ENCODE measurements at places on chromosomes 6 and 20.
A peak's percentile ranks its signal among the peaks of the same experiment; 100 is the strongest.

DNA sequence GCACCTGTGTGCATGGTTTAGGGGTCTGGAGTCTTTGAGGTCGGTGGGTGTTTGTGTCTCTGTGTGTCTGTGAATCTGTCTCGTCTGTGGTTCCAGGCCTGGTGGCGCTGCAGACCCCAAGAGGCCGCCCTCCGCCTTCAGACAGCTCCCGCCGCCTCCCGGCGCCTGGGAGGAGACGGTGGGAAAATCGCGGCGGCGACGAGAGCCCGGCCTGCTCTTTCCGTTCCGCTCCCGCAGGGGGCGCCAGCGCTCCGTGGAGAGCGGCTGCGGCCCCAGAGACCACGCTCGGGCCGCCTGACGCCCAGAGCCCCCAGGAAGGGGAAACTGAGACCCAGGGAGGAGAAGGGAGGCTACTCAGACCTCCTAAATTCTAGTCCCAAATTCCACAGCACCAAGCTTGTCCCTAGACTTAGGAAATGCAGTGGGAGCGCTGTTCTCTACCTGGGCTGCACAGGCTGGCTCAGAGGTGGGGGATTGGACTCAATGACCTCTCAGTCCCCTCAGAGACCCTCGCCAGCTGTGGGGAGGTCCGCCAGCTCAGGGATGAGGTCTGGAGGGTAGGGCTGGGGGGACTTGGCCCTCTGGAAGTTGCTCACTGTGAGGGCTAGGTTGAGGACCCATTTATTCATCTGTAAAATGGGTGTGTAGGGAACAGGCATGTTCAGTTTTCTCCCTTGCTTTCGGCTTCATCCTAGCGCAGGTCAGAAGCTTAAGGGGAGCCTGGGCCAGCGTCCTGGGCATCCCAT, 36.9 kb upstream of the BLCAP start:
- DNase-seq: no peak

GRCh38 chr6:53492860-53493634, 51.9 kb downstream of the GCLC start:
- peak; percentile 80 for DNase-seq

DNA sequence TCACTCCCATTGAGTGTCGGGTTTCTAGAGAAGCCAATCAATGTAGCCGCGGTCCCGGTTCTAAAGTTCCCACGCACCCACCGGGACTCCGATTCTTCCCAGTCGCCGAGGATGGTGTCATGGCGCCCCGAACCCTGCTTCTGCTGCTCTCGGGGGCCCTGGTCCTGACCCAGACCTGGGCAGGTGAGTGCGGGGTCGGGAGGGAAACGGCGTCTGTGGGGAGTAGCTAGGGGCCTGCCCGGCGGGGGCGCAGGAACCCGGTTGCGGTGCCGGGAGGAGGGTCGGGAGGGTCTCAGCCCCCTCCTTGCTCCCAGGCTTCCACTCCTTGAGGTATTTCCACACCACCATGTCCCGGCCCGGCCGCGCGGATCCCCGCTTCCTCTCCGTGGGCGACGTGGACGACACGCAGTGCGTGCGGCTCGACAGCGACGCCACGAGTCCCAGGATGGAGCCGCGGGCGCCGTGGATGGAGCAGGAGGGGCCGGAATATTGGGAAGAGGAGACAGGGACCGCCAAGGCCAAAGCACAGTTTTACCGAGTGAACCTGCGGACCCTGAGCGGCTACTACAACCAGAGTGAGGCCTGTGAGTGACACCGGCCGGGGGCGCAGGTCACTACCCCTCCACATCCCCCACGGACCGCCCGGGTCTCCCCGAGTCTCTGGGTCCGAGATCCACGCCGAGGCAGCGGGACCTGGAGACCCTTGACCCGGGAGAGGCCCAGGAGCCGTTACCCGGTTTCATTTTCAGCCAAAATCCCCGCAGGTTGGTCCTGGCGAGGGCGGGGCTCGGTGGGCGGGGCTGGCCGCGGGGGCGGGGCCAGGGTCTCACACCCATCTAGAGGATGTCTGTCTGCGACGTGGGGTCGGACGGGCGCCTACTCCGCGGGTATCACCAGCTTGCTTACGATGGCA, 35.2 kb upstream of the HLA-G start:
- DNase-seq: no peak

DNA sequence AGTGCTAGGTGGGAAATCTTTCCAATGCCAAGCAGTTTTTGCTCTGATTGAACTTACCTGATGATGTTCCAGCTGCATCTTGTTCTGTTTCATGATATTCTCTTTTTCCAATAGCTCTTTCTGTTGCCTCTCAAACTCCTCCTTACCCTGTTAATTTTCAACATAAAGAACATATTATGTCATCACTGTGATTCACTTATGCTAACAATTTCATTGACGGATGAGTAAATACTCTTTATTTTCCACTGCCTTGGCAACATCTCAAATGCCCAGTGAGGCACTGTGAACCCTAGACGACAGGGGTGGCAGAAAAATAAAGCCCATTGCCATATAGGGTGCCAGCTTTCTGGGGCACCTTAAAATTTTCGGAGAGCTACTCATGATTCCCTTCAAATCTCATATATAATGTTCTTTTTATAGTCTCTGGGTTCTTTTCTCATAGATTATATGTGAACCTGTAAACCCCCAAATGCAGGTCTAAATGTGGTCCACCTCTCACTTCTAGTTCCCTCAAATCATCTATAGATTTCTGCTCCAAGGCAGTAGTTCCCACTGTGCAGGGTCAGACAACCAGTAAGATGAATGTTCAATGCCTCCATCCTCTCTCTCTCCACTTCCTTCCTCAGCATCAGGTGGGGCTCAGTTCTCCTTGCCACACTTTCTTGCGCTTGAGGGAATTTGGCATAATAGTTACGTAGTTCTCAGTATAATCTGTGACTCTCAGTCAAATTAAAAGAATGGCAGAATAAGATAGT, 44.1 kb downstream of the NEDD9 start:
- no peak for DNase-seq

DNA sequence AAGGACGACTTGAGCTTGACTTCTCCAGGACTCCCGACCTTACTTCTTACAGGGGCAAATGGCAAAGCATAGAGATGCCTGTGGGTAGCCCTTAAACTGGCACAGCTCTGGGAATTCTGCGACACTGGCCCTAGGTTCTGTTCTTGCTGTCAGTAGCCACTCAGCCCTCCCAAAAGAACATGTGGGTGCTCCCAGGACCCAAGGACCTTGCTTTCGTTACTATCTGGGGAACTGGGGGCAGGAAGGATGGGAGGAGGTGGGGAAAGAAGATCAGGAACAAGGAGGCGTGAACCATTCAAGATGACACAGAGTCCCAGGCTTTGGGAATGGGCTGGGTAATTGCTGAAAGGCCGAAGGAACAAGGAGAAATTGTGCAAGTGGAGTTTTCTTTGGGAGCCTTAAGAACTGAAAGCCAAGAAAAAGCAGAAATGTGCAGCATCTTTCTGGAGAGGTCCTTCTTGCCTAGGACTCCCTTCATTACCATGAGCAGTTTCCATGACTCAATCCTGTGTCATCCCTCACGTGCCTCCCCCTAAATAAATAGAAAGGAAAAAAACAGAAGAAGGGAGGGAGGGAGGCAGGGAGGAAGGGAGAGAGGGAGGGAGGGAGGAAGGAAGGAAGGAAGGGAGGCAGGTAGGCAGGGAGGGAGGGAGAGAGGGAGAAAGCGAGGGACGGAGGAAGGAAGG, 284.6 kb upstream of the FOXQ1 start:
- no peak for DNase-seq

- no peak for DNase-seq
These were observed 92.8 kb upstream of the SASH1 start for GRCh38 chr6:148249679-148250375.

- no peak for DNase-seq
These were observed 333 bp upstream of the SMIM13 start for GRCh38 chr6:11093376-11093625.

GRCh38 chr20:9019833-9020232, 49.1 kb upstream of the PLCB4 start:
- DNase-seq: no peak

DNA sequence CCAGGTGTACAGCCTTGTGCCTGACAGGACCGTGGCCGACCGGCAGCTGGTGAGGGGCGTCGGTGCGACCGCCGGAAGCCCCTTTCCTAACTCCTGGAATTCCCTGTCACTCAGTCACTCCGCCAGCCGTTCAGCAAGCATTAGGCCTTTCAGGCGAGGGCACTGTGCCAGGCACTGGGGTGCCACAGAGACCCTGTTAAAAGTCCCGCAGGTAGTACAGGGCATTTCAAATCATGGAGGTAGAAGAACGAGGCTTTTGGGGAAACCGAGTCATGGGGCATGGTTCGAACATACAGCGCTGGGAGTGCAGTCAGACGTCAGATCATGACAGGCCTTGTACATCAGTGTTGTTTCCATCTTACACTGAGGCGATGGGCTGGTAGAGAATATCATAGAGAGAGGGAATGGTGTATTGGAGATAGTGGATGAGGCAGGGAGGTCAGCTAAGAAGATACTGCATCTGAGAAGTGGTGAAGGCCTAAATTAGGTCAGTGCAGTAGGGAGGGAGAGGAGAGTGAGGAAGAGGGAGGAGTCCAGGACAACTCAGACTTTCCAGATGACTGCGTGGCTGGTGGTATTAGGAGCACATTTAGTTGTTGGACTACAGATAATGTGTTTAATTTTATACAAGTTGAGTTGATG, 892 bp upstream of the DXO start:
- peak; percentile 49 for DNase-seq

- no peak for DNase-seq
These were observed 540 bp downstream of the SGK2 start for GRCh38 chr20:43559147-43559987.

- no peak for DNase-seq
These were observed 128.6 kb upstream of the PLCB4 start for GRCh38 chr20:8940326-8940725.

GRCh38 chr6:159988983-159989454, 20.1 kb downstream of the IGF2R start:
- DNase-seq: peak; percentile 66

DNA sequence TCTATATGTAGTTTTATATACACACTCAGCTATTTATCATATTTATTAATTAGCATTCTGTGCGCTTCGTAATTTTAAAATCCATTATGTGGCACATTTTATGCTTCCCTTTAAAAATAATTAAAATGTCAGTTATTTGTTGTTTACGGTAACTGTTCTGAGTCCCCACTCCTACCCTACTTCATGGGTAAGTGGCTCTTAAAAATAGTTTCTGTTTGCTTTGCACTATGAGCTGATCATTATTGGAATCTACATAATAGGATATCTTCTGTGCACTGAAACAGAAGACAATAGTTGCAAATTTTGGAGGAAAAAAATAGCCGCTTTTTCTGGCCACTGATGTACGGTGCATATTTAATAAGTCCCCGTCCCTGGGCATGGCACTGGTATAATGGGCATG, 25.2 kb downstream of the LCA5 start:
- DNase-seq: no peak

DNA sequence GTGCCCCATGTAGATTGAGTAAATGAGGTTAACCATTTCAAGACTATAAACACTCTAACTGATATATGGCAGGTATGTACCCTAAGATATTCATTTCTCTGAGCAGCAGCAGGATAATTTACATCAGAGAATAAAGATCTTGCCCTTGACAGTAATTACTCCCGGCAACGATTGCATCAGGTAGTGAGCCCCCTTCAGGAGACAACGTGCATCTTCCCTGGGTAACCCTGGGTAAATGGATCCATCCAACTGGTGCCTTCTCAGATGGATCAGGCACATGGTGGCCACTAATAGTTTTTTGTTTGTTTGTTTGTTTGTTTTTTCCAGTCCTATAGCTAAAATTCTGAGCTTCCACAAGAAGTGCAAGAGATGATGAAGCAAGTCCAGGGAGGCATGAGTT, 469.4 kb upstream of the SLC35B3 start:
- no peak for DNase-seq

DNA sequence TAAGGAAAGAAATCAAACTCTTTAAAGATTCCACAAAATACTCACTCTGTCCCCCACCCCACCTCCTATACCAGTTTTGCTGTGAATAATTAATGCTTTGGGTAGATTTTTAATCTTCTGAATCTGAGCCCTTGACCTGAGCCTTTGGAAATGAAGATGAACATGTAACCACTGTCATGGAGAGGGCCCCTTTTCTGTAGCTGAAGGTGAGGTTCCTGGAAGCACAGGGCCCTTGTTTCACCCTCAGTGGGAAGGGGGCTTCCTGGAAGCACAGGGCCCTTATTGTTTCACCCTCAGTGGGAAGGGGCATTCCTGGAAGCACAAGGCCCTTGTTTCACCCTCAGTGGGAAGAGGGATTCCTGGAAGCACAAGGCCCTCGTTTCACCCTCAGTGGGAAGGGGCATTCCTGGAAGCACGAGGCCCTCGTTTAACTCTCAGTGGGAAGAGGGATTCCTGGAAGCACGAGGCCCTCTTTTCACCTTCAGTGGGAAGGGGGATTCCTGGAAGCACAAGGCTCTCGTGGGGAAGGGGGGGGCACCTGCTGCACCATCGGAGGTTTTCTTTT, 75.7 kb downstream of the DACT2 start:
- peak; percentile 11 for DNase-seq

GRCh38 chr20:38840053-38840893, 34.8 kb downstream of the PPP1R16B start:
- no peak for DNase-seq

DNA sequence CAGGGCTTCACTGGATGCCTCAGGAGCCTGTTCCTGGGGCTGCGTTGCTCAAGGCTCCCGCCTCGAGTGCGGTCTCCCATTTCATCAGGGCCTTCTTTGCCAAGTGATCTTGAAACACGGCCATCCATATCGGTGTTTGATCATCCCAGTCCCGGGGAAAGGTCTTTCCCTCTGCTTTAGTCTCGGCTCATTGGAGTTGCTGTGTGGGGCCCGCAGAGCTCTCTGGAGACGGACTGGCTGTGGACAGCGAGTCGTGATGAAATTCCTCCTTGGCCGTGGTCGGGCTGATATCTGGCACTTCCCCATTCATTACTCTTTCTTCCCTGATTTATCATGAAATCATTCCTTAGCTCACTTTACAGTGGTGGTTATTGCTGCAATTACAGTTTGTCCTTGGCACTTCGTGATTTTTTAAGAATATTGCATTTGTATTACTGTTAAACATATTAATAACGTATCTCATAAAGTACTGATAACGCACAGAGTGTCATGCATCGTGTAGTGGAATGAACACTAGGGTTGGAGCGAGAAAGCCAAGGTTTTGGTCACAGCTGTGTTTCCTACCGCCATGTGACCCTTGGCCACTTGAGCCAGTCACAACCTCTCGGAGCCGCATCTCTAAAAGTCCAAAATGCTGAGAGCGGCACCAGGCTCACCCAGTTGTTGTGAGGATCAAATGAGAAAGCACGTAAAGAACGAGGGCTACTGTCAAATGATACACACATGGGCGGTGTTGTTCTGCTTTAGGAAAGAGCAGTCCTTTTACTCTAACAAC, 71.8 kb downstream of the MTHFD1L start:
- no peak for DNase-seq

Measured in hematopoietic multipotent progenitor cell treated with erythropoietin and hydrocortisone succinate and interleukin-3 and kit ligand, for 8 days (in vitro differentiated cells).